ENCODE measurements at places on chromosomes 2 and 18.

DNA sequence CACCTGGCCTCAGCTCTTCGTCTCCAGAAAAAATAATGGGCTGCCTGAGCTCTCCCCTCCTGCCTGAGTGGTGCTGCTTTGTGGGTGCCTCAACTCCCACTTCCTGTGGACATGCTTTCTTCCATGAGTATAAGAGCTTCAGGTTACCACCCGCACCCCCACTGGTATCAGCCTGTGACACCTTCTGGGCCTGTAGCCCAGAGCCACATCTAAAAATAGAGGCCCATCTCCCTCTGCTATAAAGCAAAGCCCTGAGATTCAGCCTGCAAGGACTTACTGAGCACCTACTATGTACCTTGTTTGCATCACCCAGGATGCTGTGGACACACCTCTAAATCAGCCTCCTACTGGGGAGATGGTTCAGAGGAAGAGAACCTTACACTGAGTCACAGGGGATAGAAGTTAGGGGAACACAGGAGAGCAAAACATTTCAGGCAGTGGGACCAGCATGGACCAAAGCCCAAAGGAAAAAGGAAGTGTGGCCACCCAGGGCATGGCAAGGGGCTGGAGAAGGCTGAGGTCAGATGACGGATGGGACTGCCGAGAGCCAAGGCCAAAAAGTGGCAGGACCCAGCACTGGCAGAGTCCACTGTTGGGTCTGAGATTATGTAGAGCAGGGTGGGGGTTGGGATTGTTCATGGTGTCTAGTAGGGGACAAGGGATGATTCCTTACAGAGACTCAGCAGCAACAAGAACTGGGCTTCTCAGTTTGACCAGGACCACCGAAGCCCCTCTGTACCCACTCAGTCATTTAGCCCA is 123.7 kb upstream of the PPP1CB start:
- DNase-seq, result no peak

GRCh38 chr2:109647636-109648035 is 33.5 kb downstream of the SOWAHC start:
- no peak for DNase-seq

- no peak for DNase-seq
Measured at GRCh38 chr2:172373076-172373475, 54.3 kb upstream of the ITGA6 start.

DNA sequence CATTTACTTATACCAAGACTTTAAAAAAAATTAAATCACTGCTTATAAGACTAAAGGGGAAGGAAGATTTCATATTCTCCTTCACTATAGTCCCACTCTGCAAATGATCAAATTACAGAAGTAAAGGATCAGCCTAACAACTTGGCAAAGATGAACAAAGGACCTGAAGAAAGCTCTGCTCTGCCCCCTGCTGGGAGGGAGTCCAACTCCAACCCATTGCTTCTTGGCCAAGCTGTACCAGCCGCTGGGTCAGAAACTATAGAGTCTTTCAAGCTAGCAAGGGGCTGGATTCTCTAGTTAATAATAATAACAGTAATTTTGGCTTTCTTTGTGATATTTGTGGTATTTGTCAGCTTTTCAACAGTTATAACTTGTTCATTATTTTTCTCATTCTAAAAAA is 927.0 kb upstream of the CRIM1 start:
- DNase-seq, result no peak

DNA sequence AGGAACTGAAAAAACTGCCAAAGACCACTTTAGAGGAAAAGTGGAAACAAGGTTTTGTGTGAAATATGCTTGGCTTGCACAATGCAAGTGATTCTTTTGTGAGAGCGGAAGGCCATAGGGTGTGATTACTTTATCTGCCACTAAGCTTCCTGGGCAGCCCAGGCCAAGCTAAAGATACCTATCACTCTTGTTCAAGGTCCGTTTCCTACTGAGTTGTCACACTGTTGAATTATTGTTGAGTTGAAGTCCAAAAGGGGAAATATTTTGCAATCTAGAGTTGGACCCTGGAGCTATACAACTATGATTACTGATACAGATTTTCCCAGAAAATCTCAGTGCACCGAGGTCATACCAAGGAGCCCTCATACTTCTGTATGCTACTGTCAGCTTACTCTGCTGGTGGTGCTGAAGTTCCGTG is 72.7 kb upstream of the CTAGE1 start:
- DNase-seq, result no peak

DNA sequence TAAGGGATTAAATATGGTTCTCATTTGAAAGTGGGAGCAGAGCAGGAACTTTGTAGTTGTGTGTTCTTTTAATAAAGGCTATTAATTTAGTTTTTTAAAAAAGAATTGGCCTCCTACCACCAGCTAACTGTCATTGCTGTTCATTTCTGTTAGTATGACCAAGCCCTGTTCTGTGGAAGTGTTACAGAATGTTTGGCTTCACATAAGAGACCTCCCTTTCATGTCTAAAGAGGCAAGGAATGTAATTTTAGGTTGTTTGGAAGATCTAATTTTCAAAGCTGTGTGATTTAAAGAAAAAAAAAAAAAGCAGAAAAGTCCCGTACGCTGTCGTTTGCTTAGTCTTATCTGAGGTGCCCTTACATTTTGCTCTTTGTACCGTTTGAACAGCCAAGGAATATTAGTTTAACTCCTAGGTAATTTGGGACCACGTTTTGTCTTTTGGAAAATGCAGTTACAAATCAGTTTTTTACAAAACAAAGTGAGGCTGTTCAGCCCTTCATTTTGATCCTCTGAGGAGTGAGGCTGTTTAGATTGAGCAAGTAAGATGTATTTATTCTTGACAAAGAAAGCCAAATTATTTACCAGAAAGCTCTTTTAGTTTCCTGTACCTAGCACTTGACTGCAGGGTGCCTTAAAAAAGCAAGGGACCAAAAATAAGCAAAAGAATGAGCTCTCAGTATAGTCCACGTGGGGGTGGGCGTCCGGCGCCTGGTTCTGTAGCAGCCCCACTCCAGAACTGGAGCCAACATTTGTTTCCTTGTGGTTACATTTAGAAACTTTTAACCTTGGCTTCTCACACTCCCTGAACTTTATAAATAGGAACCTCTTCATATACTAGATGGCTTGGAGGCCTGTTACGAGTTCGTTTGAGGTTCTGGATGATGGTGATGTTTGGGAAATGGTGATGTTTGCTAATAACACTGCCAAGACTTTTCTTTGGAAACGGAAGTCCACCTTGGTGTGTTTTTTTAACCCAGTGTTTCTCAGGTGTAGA is 136.2 kb downstream of the FMNL2 start:
- DNase-seq, result no peak

DNA sequence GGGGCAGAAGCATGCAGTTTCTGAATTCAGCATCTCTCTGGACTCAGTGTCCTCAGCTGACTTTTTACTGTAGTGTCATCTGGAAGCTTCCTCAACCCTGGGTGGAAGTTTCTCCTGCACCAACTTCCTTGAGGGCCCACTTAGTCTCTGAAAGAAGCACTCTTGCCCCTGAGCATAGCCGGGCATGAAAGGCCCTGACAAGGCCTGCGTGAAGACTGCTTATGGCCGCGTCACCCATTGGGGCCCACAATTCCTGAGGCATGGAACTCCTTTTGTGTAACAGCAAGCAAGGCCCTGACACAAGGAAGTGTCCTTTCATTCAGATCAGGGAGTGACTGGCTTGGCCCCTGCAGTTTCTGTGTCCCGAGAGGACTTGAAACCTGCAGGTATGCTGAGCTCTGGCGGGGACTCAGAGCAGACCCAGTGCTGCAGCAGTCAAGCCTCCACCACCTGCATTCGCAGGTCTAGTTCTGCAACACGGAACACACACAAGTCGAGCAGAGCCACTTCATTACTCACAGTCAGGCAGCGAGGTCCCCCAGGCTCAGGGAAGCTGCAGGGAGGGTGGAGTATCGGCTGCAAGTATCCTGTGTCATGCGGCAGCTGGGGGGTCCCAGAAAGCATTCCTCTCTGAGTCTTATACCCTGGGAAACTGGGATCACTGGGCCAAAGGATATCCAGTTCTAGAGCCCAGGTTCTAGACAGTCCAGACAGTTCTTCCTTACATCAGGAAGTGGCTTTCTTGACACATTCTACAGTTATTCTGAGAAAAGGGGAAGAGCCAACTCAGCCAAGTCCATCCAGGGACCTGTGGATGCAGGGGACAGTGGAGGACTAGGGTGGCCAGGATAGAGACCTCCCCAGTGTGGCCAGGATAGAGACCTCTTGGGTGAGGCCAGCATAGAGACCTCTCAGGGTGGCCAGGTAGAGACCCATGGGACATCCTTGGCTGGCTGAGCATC is 35.6 kb upstream of the PRLH start:
- no peak for DNase-seq

GRCh38 chr2:240648650-240649275 is 23.5 kb downstream of the GPR35 start:
- DNase-seq, result no peak

DNA sequence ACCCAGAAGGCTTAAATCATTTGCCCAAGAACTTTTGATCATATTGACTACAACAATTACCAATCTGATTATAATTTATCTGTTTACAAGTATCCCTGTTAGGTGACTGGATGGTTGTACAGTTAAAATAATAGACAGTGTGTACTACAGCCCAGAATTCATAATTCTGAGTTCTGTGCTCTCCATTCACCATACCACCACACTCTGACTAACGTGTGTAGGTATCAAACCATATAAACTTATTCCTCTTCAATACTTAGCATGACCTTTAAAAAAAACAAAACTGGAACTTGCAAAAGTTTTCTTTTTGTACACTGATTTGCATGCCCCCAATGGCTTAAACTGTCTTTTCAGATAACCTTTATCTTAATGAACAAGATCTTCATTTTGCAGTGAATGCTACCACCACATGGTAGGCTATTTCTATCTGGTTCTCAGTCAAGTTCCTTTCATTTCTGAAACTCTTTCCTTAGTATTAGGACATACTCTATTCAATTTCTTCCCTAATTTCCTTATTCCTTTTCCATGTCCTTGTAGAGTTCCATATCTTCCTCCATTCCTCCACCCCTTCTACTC is 50.9 kb downstream of the SOS1 start:
- DNase-seq, result no peak

GRCh38 chr2:229314117-229314516 is 43.0 kb upstream of the PID1 start:
- no peak for DNase-seq

DNA sequence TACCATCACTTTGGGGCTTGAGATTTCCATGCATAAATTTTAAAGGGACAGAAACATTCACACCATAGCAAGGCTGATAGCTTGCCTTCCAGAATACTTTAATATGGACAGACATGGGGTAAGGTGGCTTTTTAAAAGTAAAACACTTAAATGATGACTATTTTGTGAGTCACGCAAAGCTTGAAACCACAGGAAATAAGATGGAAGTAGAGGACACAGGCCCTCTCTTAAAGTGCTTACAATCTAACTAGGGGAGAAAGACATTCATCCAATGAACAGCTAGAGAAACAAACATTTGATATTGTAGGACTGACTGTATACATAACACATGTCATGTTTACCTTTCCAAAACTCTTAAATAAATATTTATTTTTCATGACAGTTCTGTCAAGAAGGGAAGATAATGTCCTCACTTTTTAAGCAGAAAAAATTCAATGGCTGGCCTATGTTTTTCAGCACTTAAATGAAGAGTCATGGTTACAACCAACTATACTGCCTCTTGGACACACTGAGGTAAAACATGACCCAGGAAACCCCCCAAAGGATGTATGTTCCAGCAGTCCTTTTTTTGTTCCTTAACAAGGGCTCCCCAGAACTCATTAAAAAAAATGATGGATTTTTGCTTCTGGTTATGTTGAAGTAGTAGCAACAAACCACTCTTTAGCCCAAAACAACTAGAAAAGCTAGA is 120.0 kb upstream of the RBMS1 start:
- no peak for DNase-seq

DNA sequence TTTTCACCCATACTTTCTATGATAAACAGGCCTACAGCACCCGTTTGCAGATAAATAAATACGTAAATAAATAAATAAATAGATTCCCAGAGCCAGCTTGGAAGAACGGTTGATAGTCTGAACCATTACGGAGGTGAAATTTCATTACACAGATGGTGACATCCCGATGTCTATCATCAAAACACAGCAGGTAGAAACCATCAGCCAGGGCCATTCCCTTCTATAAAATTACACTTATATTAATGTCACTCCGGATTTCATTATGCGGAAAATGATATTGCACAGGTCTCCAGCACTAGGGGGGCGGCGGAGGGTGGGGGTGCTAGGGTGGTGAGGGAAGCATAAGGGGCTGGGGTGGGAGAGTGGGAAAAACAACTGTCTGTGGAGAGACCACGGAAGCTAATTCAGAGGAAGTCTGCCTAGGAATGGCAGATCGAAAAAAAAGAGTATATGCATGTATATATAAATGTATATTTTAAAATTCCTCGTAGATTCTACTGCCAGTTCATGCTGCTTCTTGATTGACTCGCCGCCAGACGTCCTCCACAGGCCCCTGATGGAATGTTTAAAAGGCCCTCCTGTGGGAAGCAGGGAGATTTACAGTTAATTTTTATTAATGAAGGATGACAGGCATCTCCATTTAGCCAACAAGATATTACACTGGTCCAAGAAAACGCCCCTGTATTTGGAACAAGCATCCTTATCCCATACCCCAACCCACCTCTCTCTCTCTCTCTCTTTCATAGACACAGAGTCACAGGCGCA is 1906.0 kb upstream of the PIK3C3 start:
- DNase-seq, result no peak

GRCh38 chr2:3628800-3629199 is 29.2 kb upstream of the ALLC start:
- no peak for DNase-seq

GRCh38 chr2:171407030-171407675 is 26.6 kb downstream of the METTL8 start:
- no peak for DNase-seq

DNA sequence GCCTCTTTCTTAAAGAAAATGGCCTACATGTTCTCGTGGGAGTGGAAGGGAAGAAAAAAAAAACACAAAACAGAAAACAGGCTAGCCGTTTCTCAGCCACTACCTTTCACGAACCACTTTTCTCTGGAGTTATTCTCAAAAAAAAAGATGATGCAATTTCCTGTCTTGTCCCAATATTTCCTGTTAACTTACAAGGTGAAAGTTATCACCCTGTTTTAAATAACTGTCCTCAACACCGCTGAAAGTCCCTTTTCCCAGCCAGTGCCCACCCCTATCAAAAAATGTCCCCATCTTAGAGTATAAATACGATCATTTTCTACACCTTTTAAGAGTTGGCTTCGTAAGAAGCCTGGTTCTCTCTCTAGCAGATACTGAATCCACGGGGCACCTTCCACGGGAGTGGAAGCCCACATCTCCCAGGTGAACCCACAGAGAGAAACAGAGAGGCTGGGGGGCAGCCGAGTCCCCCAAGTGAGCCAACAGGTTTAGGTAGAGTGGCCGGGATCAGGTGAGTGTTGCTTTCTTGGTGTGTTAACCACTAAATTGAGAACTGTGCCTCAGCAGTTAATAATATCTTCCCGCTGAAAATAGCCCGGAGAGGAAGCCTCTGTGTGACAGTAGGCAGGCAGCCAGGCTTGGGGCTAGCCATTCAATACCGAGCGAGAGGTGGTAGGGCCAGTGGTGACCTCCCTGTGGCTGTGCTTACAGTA is 15.9 kb downstream of the SMAD7 start:
- DNase-seq, result no peak

All from AG04449 (cell line).